Left cardiac atrium (tissue), 4 donors: ENCODE measurements at places on chromosomes 16 and 17.

DNA sequence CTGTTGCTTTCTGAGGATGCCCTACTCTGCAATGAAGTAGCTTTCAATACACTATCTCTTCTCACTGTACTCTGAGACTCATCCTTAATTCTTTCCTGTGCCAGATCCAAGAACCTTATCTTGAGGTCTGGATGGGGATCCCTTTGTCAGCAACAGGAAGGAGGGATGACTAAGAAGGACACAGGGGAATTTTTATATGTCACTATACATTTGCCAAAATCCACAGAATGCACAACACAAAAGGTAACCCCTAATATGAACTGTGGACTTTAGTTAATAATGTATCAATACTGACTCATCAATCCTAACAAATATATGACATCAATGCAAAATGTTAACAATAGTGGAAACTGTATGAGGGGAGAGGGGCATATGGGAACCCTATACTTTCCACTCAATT lies 4.7 kb upstream of the RBBP6 start:
- no peak for DNase-seq

GRCh38 chr17:38867179-38867967 lies 2.5 kb upstream of the LASP1 start:
- DNase-seq = peak; percentile 72

- DNase-seq = peak; percentile 68
These were observed 15.3 kb downstream of the HSD11B2 start for GRCh38 chr16:67445913-67446907.

DNA sequence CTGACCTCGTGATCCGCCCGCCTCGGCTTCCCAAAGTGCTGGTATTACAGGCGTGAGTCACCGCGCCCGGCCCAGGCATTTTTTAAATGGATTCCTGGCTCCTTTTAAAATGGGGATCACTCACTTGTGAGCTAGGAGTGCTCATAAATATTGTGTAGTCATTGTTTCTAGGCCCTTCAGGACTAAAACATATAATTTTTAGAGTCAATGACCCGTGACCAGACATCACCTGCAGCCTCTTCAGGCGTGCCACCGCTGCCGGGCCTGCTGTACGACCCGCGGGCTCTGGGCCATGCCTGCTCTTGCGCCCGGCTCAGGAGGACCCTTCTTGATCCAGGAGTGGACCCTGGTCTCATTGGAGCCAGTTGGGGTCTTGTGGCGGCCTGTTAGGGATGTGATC lies 30.8 kb downstream of the EFCAB5 start:
- DNase-seq = no peak

GRCh38 chr16:89375686-89376085 lies 114.7 kb downstream of the ANKRD11 start:
- DNase-seq = no peak
